ENCODE measurements at places on chromosomes 13 and 19.

- DNase-seq, result no peak
These were observed 457.7 kb upstream of the SPRY2 start for GRCh38 chr13:80798576-80799133.

GRCh38 chr19:47143322-47144073 is 12.9 kb downstream of the SAE1 start:
- DNase-seq, result no peak

DNA sequence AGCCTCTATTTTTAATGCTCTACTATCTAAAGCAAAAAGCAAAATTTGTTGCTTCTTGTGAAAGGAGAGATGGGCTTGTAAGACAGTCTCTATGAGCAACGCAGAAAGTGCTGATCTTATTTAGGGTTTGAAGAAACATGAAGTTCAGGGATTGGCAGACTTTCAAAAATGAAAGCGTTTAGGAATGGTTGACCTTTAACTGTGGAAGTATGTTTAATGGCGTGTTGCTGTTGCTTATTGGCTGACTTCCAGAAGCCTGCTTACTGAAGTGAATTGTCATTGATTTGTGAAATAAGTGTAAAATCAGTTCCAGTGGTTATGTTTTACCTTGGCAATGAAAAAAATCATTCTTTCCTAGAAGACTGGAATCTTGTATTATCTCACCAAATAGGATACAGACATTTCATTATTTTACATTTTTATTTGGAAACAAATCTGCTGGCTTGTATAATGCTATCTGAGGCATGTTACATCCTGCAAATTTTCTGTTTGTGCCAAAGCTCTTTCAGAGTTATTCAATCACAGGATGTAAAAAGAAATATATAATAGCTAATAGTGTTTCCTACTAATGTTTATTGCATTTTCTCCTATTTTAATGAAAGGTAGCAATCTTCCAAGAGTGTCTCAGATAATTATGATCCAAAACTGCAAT is 221.3 kb upstream of the SLITRK6 start:
- peak; percentile 71 for DNase-seq

- no peak for DNase-seq
These were observed 2.0 kb downstream of the ETV2 start for GRCh38 chr19:35643255-35644205.

DNA sequence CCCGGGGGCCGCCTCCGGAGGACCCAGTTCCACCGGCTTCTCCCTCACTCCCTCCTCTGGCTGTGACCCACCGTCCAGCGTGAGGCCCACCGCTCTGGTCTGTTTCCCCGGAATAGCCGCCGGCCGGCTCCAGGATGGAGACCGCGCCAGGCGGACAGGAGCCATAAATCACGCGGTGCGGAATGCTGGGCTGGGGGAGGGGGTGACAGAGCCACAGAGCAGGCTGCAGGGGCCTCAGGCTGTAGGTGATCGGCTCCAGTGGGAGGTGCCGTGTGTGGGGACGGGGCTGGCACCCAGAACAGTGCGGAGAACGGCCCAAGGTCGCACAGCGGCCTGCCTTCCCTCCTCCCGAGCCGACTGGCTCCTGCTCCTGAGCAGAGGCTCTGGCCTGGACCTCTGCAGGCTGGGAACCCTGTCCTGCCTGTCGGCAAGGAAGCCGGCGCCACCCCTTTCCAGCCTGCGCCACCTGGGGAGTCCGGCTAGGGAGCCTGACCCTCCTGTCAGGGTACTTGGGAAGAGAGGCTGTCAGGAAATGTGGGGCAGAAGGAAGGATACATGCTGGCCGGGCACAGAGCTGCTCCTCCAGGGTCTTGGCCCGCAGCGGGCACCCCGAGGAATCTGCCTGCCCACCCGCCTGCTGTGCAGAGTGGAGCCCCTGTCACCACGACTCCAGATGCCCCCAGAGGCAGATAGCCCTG is 8.3 kb downstream of the PIAS4 start:
- no peak for DNase-seq

DNA sequence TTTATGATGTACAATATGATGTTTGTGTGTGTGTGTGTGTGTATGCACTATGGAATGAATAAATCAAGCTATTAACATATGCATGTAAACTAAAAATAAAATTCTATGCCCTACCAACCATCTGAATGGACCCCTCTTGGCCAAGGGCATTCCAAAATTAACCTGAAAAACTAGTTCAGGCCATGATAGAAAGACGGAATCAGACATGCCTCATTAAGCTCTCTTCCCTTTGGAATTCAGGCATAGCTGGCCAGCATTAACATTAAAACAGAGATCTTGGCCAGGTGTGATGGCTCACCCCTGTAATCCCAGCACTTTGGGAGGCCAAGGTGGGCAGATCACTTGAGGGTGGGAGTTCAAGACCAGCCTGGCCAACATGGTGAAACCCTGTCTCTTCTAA is 18.3 kb upstream of the SLC1A6 start:
- no peak for DNase-seq

GRCh38 chr19:30052122-30053075 is 110.4 kb downstream of the URI1 start:
- DNase-seq, result no peak

GRCh38 chr19:29321116-29321515 is 108.2 kb upstream of the UQCRFS1 start:
- no peak for DNase-seq

GRCh38 chr13:95354680-95355487 is 53.6 kb upstream of the ABCC4 start:
- DNase-seq, result no peak

DNA sequence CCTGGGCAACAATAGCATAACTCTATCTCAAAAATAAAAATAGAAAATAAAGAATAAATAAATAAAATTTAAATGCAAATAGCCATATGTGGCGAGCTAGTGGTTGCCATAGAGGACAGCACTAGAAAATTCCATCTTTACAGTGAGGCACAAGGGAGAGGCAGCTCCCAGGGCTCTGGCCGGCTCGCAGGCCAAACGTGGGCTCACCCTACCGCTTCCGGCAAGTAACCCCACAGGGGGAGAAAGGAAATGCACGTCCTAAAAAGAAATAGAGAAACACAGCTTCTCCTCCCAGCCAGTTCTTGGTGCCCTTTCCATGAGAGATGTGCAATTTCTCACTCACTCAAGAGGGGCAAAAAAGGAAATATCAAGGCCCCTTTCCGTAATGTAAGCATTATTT is 12.4 kb upstream of the GRWD1 start:
- no peak for DNase-seq

- DNase-seq, result no peak
These were observed 71.5 kb upstream of the GJB6 start for GRCh38 chr13:20303636-20304035.

DNA sequence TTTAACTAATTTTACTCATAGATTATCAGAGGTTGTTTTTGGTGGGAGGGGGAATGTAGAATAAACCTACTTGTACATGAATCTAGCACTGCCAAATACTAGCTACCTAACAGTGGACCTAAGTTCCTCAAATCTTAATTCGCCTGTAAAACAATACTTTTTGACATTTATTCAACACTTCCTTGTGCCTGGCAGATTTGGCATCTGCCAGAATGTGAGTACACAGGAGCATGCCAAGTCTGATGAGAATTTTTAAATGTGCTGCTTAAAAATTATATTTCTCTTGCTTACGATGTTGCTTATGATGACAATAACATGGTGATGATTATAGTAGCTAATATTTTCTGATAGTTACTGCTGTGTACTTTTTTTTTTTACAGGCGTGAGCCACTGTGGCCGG is 240.2 kb upstream of the STARD13 start:
- DNase-seq, result no peak

GRCh38 chr19:9008667-9009066 is 1.5 kb downstream of the MUC16 start:
- DNase-seq, result no peak

- no peak for DNase-seq
These were observed 8.9 kb downstream of the CEBPA start for GRCh38 chr19:33293255-33294057.

- no peak for DNase-seq
These were observed 12.0 kb upstream of the CEACAM21 start for GRCh38 chr19:41563854-41564514.

DNA sequence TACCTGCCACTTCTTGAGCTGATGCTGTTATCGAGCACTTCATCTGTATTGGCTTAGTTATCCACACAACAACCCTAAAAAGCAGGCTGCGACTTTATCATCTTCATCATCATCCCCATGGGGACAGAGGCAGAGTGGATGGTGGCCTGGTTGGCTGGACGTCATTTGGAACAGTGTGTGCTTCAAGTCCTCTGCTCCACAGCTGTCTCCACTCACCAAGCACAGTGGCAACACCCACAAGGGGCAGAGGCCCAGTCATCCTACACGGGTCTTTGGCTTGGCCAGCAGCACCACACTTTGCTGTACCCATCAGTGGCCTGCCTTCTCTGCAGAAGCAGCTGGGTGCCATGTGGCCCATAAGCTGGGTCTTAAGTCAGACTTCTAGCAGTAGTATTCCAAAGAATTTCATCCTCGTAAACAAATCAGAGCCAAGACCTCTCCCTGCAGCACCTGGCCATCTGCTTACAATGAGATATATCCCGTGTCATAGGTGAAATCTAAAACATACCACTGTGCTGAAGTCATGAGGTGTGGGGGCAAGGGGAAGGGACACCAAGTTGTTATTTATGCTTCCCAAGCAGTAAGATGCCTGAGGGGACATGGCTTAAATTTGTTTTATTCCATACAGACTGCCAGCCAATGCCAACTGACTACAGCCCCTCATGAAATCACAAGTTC is 47.9 kb upstream of the EPHX3 start:
- no peak for DNase-seq

- no peak for DNase-seq
These were observed 5.3 kb downstream of the DENND1C start for GRCh38 chr19:6476155-6476895.

DNA sequence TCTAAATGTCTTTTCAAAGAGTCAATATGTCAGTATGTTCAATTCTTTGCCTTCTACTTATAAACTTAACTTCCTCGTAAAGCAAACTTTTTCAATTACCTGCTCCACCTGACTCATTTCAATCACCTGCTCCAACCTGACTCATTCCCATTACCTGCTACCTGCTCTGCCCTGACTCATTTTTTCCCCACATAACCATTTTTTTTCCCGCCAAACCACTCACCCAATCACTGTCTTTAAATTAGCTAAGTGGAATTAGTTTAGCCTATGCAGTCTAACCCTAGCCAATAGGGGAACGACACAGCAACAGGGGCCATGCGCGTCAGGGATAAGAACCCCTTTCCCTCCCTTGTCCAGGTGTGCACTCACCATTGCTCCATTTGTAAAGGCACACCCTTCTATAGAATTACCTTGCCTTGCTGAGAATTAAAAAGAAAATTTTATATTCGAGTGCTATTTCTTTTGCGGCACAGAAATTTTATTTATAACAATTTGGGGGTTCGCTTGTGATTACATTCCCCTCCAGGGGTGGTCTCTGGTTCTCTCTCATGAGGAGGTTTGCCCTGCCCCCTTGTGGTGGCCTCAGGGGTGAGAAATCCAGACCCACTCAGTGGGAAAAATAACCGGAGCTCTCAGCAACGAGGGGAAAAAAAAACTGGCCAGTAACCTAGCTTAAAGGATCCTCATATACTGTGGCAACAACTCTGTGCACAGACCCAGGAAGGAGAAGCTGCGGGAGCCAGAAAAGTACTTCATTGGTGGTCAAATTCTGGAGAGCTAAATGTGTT is 193.1 kb downstream of the ZNF486 start:
- no peak for DNase-seq

- no peak for DNase-seq
These were observed 251.6 kb downstream of the KCTD12 start for GRCh38 chr13:76634431-76635191.

DNA sequence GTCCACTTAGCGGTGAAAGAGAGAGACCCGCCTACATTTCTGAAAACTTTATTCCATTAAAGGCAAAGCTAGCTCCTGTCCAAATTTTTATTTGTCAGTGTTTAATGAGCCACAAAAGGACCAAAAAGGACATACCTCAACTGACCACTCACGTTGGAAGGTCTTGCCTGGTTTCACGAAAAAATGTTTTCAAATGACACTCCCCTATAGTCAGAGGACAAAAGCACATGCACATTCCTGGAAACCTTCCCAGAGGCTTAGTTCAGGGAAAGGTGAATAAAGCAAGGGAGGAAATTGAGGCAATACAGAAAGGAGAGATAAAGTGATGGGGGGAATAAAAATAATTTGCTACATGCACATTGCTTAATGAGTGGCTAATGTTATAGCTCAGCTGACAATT is 55.6 kb downstream of the DOCK9 start:
- no peak for DNase-seq

DNA sequence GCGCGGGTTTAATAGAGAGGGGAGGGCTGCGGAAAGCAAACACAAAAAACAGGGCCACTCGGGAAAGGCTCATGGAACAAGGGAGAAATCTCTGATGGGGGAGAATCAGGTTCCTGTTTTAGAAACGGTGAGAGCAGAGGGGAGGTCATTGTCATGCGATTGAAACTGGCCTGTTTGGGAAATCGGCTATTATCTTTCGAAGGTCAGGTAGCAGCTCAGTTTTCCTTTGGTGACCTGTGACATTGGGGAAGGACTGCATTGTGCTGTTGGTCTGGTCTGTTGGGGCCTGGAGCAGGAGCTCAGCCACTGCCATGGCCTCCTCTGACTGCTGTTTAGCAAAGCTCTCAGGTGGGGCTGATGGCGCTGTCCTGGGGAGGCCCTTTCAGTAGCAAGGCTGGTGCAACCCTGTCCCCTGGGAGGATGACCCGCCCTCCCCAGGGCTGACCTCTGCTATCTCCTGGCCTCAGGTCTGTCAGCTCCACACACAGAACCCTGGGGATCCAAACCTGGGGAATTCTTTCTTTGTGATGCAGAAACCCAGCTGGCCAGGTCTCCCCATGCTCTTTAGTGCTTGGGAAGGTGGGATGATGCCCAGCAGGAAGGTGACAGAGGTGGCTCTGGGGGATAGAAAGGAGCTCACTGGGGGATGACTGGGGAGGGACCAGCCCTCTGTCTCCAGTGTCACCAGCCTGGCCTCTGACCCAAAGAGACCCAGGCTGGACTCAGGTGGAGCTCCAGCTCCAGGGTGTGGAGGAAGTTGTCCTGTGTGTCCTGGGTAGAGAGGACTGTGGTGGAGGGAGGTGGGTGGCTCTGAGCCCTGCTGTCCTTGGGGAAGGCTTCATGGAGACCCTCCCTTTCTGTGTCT is 21.2 kb upstream of the CD177 start:
- DNase-seq, result no peak

GRCh38 chr13:97221466-97221865 is 667 bp upstream of the MBNL2 start:
- DNase-seq, result no peak

Measured in forelimb muscle (tissue), 1 donor.